ENCODE measurements at places on chromosomes 7 and 10. TPM values are rescaled to one million over a fixed set of nuclear protein-coding genes. Genes with fewer than 3 reads are reported as not detected.

DNA sequence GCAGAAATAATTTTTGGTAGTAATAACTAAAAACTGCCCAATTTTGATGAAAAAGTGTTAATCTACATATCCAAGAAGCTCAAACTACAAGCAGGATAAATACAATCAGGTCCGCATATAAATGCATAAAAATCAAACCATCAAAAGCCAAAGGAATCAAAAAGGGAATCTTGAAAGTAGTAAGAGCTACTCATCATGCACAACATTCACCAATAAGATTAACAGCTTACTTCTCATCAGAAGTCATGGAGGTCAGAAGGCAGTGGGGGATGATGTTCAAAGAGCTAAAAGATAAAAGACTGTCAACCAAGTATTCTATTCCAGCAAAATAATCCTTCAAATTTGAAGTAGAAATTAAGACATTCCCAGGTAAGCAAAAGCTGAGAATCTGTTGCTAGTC is 76.4 kb downstream of the CRPPA start:
- DNase-seq: no peak

GRCh38 chr7:136009488-136010079 is 32.4 kb upstream of the MTPN start:
- DNase-seq: no peak

- no peak for DNase-seq
Measured at GRCh38 chr7:33558549-33559323, 346.6 kb upstream of the BMPER start.

DNA sequence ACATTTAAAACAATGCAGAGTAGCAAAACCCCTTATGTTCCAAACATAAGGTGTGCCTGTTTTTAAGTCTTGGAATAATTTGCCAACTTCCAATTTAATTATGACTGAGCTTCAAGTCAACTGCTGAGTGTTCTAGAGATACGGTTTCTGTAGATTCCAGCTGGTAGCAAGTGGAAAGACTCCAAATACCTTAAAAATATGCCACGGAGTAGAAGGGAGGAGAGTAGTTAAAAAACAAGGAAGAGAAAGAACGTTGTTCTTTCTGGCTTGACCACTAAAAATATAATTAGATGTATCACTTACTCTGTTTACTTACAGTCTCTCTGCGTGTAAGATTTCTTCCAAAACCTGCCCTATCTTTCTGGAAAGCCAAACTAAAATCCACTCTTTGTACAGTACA is 24.5 kb upstream of the ABLIM1 start:
- no peak for DNase-seq

KCNK18 gene
- not detected for total RNA-seq
